Sigmoid colon (tissue), 7 donors: ENCODE measurements at places on chromosomes 3 and 15. TPM values are rescaled to one million over a fixed set of nuclear protein-coding genes. Genes with fewer than 3 reads are reported as not detected.

DNA sequence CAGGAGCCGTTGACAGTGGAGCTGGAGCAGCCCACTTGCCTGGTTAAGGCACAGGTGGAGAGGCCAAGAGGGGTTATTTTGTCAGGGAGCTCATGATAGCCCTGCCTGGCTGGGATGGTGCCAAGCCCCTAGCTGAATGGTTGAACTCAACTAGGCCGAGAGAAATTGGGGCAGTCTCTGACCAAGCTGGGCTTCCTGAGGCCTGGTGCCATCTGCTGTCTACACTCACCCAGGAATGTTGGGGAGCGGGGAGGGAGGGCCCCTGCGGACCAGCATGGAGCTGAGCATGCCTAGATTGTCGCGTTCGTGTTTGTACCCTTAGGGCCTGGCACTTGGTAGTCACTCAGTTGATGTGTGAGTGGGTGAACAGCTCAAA, 1.2 kb downstream of the BRPF1 start:
- no peak for DNase-seq

GRCh38 chr3:98901119-98901391, 440 bp downstream of the DCBLD2 start:
- peak; percentile 80 for DNase-seq

DNA sequence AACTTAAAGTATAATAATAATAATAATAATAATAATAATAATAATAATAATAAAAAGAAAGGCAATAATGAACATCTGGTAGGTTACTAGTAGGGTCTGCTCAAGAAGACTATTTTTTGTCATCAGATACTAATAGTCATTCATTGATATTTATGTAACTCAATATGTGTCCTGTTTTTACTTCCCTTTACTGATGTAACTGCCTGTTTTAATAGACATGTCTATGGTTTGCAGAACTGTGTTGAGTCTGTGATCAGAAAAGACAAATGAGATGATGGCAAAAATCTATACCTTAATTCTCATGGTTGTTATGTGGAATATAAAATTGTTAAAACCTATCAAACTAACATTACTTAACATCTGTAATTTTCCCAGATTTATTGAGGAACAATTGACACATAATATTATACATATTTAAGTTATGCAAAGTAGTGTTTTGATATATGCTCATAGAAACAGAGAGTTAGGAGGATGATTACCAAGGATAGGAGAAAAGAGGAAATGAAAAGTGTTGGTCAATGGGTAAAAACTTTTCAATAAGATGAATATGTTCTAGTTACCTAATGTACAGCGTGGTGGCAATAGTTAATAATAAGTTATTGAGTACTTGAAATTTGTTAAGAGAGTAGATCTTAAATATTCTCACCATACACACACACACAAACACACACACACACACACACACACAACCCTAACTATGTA, 699.4 kb downstream of the ZPLD1 start:
- DNase-seq: no peak

- no peak for DNase-seq
Observed at GRCh38 chr3:41120460-41120859, 78.8 kb upstream of the CTNNB1 start.

DNA sequence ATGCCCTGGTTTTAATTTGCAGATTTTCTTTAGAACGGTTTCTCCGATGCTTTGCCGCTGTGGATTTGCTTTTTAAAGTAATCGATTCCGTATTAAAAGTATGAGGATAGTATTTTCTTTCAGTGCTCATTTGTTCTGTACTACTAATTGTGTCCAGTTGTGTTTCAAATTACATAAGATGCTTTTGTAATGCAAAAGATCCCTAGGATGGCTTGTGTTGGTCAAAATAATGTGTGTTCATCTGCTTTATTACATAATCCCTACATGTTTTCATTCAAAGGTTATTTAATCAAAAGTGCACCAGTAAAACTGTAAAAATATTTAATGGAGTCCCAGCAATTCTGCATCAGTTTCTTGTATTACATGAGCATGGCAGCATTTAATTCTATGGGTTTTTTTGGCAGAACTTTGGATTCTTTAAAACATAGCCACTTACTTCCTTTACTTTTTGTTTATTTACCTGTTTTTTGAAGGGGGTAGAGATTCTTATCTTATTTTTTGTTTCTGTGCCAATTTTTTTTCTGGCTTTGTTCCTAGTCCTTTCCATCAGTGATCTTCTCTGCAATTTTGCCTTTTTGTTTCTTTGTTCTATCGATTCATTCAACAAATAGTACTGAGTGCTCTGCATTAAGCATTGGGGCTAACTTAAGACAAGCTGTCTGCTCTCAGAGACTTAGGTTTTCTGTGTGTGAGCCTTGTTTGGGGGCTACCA, 352.8 kb downstream of the LRTM1 start:
- no peak for DNase-seq

DNA sequence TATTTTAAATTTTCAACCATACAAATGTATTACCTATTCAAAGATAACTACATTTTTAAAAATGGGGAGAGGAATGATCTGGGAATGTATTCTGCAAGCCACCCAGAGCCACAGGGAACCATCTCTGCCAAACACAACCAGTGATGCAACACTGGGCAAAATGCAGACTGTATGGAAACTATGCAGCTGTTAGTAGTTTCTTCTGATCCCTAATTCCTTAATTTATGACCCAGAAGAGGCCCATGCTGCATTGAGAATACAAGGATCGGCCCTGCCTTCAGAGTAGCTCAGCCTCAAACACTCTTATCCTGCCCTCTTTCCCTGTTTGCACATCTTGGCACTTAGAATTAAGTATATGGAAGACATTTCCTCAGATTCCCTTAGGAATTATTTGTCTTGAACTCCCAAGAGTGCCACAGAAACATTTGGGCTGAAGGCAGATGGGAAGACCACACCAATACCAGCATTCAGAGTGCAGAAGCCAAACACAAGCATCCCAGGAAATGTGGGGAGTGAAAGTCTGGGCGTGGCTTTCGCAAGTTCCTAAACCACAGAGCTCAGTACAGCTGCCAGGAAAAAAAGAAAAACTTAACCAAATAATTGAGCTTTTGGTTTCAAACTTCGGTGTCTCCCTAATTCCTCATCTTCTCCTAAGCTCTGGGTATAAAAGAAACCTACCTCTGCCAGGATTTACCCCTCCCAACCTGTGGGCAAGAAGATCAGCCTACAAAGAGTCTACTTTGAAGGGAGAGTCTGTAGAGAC, 5.3 kb downstream of the SNUPN start:
- DNase-seq: peak; percentile 71

DNA sequence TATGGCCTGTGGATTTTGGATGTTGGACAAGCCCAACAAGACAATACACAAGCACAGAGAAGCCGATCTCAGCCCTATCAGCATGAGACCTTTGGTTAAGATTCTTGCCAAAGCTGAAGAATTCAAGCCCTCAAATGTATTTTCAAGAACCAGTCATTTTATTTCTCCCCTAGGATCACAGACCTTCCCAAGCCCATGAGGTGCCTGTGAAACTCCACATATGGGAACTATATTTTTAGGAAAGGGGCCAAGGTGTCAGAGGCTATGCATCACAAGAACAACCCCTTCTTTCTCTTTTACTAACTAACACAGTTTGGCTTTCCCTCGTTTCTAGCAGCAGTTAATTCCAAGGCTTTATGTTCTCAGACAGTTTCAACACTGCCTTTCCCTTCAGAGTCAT, 364.5 kb downstream of the MAGI1 start:
- DNase-seq: no peak

DNA sequence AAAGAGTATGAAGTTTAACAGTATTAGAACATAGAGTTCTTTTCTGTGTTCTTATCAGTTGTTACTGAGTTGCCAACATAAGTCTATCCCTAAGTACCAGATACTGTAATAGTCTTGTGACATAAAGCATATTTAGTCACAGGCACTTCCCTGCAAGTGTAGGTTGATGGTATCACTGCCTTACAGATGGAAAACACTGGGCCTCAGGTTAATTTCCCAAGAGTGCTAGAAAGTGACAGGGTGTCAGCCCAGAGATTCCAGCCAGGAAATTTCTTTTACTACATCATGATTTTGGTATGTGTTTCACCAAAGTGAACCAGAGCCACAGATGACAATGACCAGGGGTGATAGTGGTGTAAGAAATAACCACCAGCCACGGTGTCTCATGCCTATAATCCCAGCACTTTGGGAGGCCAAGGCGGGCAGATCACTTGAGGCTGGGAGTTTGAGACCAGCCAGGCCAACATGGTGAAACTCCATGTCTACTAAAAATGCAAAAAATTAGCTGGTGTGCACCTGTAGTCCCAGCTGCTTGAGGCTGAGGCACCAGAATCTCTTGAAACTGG, 3.2 kb downstream of the EIF1B start:
- no peak for DNase-seq

DNA sequence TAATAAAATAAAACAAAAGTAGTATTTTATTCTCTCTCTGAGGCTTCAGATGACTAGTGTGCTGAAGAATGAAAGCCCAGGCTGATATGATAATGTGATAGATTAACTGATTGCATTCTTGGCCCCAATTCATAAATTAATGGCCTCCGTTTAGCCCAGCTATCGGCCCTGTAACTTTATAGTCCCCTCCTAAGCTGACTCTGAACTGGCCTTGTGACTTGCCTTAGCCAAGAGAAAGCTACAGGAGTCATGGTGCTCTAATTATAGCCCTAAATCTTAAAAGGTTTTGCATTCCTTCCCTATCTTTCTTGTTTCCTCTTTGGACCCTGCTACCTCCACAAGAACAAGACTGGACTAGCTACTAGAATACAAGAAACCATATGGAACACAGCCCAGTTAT, 123.2 kb upstream of the EPHA3 start:
- DNase-seq: no peak

GRCh38 chr15:90686435-90687218, 30.5 kb upstream of the BLM start:
- DNase-seq: no peak

GRCh38 chr3:160331127-160331937, 67.7 kb downstream of the IFT80 start:
- no peak for DNase-seq

DNA sequence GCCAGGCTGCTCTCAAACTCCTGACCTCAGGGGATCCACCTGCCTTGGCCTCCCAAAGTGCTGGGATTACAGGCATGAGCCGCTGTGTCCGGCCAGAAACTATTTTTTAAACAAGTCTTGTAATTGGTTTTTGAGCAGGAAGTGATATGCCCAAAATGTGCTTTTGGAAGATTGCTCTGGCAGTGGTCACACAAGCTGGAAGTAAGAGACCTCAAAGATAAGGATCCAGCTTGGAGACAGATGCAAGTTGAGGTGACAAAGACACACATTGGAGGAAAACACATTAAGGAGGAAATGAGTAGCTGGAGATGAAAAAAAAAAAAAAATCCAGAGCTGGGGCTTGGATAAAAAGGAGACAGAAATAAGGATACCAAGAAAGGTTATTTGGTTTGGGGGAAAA, 6.3 kb downstream of the TM4SF18 start:
- DNase-seq: no peak

DNA sequence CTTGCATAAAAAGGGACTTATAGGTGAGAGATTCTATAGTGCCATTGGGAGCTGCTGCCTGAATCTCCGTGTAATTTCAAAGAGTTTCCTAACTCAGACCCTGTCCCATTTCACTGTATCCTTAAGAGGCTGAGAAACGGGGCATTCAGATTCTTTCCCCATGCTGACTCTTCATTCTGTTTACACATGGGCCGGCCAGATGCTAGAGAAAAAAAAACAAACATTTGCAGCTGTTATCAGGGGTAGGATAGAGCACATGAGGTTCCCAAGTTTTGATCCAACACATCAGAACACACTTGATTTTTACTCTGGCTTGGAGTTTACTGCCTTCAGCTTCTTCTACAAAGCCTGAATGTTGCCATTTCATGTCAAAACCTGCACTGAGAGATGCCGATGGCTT, 215.9 kb upstream of the TPRG1 start:
- DNase-seq: no peak

DNA sequence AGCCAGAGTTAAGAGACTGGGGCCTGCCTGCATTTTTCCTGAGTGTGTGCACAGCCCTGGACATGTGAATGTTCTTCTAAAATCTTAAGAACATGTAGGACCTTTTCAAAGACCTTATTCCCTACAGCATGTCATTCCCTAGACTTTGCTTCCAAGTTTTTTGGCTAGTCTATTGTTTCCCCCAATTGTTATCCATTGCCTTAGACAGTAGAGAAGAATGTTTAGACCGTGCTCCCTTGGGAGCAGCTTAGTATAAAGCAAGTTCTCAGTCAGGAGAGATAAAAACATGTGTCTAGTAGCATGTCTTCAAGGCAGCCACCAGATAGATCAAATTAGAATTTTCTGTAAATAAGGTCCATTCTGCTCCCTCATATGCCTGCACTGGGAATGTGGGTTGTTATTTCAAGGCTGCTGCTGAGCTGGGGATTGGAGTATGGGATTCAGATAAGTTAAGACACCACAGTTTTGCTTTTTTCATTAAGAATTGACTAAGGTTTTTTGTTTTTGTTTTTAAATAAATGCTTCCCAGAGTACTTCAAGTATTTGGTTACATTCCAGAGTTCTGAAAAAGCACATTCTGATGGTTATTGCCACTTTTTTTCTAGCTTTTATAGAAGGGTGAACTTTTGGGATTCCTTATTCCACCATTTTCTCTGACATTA, 246.7 kb downstream of the RORA start:
- DNase-seq: no peak

- peak; percentile 99 for DNase-seq
Observed at GRCh38 chr15:90174140-90174875, 26.8 kb upstream of the SEMA4B start.

DNA sequence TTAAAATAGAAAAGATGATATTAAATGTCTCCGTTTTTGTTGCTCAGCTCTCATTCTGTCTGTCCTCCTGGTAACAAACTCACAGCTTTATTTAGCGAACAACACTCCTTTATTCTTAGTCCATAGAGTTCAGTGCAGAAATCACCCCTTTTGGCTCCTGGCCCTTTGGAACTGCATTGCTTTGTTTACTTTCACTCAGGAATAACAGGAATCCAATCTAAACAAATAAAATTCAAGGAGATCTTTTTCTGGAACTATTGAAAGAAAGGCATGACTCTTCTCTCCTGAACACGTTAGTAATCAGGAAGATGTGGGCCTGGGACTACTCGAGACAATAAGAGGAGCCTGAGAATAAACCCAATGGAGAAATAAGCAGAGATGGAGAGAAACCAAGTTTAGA, 409.2 kb downstream of the DIPK2A start:
- DNase-seq: no peak

- DNase-seq: no peak
Observed at GRCh38 chr15:69190504-69190903, 30.1 kb downstream of the GLCE start.

GRCh38 chr3:52983336-52983807, 62.5 kb downstream of the SFMBT1 start:
- DNase-seq: no peak

Gene NRG4
- not detected for total RNA-seq

Gene SHF
- total RNA-seq: 28.5 TPM

Gene ANKRD34C
- total RNA-seq: under 0.01 TPM

Gene KIF15
- 0.66 TPM for total RNA-seq

Gene CD200R1
- 5.0 TPM for total RNA-seq

Gene GPR62
- total RNA-seq: 1.1 TPM

Gene ROPN1
- total RNA-seq: not detected

Gene RAB11A
- 112 TPM for total RNA-seq

Gene RFX7
- 7.7 TPM for total RNA-seq

Gene ACP3
- total RNA-seq: not detected
